HT-29 (cell line): ENCODE measurements at places on chromosomes 1 and 21.

DNA sequence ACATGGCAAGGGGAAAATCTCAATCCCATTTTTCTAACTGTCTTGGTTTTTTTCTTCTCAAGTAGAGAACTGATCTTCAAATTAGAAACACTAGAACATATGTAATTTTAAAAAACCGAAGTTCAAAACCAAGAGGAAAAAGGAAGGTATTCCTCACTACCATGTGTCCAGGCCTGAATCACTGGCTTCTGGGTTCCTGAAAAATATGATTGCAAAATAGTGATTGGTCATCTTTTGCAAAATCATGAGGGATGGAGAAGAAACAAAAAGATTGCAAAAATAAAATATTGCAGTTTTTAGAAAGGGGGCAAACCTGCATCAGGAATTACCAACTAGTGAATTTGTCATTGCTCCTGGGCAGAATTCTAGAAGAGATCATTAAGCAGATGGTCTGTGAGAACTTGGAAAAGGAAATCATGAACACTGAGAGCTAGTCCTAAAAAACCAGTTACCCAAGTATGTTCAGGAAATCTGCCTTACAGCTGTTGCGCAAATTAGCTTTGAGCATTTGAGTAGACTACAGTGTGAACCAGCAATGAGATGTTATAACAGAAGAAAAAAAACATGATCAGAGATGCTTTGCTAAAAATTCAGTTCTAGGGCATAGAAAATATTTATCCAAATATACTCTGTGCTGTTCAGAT, 49.4 kb downstream of the SPATA46 start:
- no peak for DNase-seq

- no peak for DNase-seq
Observed at GRCh38 chr1:93708734-93709481, 27.3 kb upstream of the BCAR3 start.

GRCh38 chr1:201260236-201260590, 23.1 kb upstream of the PKP1 start:
- no peak for DNase-seq

GRCh38 chr1:24580756-24581155, 24.9 kb downstream of the NCMAP start:
- no peak for DNase-seq

DNA sequence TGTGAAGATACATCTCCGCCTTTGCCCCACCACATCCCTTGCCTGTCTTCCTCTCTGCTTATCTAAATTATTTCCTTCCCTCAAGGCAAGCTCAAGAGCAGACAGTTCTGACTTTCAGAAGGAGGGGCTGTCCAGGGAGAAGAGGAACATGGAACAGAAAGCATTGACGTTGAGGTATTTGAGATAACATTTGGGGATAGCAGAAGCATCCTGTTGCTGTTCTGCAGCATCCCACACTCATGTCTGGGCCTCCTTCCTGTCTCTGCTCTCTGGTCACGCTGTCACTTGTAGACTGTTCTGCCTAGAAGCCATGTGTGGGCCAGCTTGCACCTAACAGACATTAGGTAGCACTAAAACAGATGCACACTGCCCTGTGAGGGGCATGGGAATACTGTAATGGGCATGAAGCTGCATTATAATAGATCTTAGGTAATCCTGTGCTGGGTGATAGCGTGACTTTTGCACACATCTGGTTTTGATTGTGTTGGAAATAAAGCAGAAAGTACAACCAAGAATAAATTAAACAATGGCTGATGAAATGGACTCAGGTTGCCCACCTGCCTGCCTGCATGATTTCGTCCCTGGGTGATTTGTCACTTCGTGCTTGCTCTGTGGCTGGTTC, 660 bp upstream of the RD3 start:
- no peak for DNase-seq

- no peak for DNase-seq
Observed at GRCh38 chr1:92795166-92795565, 10.3 kb upstream of the EVI5 start.

GRCh38 chr1:218779341-218780100, 394.2 kb upstream of the LYPLAL1 start:
- DNase-seq: no peak

DNA sequence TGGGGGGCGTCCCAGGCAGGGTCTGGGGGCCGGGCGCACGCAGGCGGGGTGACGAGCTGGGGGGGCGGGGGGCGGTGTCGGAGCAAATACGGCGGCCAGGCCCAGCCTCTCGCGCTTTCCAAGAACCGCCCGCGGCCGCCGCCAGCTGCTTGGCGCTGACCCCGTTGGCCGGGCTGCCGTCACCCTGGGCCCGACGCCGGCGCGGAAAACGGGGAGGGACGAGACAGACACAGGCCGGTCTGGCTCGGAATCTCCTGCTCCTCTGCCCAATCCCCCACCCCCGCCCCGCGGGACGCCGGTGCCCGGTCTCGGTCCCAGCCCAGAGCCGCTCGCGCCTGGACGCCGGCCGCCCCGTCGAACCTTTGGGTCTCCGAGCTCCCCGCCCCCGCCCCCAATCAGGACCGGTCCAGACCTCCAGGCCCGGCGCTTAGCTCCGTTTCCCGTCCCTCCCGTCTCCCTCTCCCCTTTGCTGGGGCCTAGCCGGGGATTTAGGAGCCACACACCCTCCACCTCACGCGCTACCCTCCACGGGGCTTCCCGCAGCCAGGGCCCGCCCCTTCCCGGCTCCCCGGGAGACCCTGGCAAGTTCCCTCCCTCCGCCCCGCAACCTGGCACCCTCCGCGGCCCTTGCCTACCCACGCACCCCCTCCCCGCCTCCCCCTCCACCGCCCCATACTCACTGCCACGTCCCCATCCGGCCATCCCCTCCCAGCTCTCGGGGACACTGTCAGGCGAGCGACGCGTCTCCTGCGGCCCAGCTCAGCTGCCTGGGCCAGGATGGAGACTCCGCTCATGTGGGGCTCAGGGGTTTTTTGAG, 800 bp upstream of the MMP23B start:
- DNase-seq: no peak

GRCh38 chr21:37183749-37184148, 83.4 kb downstream of the VPS26C start:
- DNase-seq: no peak

DNA sequence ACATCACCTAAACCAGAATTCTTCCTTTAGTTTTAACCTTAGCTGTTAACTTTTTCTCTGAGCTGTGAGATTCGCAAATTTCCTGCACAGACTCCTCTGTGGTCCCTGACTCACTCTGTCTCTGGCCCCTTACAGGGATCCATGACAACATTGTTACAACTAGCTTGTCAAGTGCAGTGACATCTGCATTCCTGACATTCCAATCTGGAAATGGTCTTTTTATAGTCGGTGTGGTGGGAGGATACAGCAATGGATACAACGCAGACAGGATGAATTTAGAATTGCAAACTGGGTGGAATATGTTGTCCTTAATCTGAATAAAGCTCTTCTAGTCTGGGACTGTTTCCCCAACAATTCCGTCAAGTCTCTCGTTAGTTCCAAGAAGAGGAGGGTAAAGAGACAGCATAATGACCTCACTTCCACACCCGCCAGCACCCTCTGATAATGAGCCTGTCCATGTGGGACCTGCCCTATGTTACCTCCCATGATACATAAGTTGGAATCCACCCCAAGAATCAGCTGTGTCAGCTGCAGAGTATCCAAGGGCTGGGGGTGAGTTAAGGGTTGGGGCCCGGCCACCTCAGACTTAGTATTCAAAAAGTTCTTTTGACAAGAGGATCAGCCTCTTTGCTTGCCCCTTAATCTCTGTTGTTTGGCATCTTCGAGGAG, 49.4 kb downstream of the ILDR2 start:
- DNase-seq: no peak

DNA sequence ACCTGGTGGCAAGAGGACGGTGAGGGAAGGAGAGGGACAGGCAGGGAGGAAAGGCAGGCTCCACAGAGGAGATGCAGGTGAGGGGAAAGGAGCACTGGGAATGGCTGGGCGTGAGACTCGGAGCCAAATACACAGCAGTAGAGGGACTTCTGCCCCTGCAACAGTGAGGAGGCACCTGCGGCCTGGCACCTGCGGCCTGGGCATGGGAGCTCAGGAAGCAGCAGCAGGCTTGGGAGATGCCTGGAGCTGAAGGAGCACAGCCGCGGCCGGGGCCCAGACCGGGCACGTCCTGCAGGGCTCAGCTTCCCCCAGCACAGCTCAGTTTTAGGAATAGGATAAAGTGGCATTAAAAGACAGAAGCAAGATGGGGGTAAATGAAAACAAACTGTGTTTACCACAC, 20.9 kb upstream of the TSPEAR start:
- no peak for DNase-seq

GRCh38 chr1:77584884-77585283, 97.6 kb downstream of the ZZZ3 start:
- no peak for DNase-seq

GRCh38 chr1:100184536-100184935, 6.5 kb upstream of the LRRC39 start:
- DNase-seq: no peak

DNA sequence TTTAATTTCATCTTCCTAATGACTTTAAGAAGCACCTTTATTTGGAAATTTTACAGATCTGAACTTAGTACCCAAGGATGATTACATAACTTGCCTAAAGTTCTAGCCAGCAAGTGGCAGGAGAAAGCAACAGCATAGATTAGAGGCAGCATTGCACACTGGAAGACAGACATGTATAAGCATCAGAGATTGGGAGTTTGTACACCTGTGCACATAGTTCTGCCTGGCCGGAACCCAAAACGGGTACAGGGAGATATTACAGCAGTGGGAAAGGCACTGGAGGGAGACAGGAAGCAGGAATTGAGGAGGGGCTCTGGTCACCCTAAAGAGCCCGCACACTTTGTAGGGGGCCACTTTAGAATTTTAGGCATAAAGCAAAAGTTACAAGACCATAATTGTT, 19.3 kb downstream of the GBP6 start:
- DNase-seq: no peak

DNA sequence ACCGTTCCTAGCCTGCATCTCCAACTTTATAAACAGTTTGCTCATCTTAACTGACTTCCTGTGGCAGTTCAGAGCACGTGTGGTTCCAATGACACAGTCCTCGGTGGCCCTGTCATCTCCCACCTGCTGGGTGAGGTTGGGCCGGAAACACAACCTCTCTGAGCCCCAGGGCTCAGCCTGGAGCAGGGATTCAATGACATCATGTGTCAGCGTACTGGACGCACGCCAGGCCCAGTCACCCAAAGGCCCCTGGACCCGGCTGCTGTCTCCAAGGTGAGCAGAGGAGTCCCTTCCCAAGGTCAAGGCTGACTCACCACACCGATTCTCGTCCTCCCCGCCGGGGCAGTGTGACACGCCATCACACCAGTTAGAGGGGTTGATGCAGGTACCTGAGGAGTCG, 19.9 kb downstream of the TMPRSS2 start:
- no peak for DNase-seq

DNA sequence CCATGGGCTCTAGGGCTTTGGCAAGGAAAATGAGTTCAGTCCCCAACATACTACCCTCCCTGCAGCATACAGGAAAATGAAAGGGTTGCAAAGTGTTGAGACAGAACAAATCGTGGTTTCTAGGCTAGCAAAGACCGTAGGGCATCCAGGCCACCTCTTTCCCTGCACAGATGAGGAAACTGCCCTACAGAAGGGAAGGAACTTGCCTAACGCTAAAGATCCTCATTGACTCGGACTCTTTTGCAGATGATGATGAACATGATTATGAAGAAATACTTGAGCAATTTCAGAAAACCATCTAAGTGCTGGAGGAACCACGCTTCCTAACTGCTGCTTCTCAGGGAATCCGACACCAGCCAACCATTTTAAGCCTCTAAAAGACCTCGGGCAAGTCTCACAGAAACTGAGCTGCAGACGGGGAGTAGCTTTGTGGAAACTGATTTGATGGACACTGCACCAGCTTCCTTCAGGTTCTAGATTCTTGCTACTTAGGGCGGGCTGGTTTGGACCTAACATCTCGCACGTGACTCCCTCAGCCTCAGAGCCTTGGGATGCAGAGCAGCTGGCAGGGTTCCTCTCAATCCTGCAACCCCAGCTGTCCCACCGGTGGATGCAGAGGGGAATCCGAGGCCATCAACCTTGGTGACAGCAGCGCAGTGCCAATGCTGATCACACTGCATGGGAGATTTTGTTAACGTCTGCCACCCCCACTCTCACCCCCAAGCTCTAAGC, 13.4 kb downstream of the THEMIS2 start:
- DNase-seq: no peak

DNA sequence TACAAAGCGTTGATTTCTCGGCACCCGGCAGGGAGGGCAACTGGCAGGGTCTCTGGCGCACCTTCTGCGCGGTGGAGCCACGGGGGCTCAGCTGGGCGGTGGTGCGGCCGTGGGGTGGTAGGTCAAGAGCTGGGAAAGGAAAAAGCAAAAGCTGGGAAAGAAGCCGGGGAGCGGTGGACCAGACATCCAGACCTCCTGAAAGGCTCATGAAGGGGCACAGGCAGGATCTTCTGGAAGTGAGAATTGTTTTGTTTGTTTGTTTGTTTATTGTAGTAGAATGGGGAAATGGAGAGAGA, 7.2 kb upstream of the RNU1-1 start:
- no peak for DNase-seq

DNA sequence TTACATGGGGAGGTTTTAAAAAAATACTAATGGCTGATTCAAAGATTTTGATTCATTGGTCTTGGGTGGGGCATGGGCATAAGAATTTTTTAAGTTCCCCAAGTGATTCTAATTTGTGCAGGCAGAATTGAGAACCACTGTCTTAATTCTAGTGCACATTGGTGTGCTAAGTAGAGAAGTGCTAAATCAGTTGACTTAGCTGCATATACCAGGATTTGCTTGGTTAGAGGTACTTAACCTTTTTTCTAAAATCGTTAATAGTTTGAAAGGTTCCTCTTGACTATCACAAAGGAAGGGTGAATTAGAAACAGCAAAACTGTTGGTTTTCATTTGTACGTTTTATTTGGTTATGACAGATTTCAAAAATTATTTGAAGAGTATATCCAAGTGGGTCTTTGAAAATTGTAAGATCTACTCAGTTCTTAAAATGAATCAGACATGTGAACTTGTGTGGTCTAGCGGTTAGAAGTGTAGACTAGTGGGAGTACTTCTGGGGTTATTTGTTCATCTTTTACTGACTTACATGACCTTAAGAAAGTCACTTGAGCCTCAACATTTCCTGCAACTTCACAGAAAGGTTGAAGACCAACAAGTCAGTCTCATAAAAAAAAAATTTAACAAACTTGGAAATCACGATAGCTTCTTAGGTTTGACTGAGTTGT, 66.7 kb downstream of the RPAP2 start:
- no peak for DNase-seq

GRCh38 chr1:162011337-162012012, 12.2 kb downstream of the OLFML2B start:
- no peak for DNase-seq

GRCh38 chr1:62040973-62041372, 153.7 kb upstream of the L1TD1 start:
- DNase-seq: no peak

GRCh38 chr1:212309967-212310366, 24.8 kb downstream of the PPP2R5A start:
- no peak for DNase-seq
